T-helper 9 cell (primary cell): ENCODE measurements at places on chromosomes 11 and 22.

DNA sequence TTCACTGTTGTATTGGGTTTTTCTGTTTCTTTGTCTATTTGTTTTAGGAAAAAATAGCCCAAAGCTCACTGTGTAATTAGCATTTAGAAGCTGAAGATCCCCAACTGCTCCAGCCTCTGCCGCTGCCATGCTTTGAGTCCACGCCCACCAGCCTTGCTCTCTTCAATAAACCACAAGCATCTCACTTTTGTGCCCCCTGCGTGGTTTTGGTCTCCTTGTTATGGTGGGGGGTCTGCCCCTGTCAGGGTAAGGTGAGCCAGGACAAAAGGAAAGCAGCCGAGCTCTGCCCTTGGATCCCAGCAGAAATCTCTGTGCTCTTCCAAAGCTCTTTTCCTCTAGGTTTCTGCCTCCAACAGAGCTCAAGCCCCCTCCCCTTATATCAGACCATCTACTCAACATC is 4.2 kb downstream of the SCGB1A1 start:
- no peak for DNase-seq

DNA sequence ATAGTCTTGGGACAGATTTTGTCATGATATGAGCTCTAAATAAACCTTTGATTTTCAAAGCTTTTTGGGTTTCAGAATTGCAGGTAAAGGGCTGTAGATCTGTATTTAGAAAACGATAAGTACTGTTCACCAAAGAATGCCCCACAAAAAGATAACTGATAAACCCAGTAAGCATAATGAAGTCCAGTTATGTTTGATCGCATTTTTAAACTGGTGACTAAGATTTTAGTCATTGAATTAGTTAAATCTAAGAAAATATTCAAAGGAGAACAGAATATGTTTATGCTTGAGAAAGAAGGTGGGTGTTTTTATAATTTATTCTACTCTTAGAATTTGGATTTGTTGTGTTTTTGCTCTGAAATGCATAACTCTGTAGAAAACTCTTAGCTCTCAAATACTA is 11.6 kb downstream of the DEPDC7 start:
- no peak for DNase-seq

- no peak for DNase-seq
Measured at GRCh38 chr11:129536338-129536737, 160.7 kb downstream of the BARX2 start.

GRCh38 chr11:110268441-110268840 is 28.0 kb downstream of the RDX start:
- no peak for DNase-seq

- DNase-seq, result no peak
Measured at GRCh38 chr22:28052825-28053269, 133.8 kb upstream of the PITPNB start.

DNA sequence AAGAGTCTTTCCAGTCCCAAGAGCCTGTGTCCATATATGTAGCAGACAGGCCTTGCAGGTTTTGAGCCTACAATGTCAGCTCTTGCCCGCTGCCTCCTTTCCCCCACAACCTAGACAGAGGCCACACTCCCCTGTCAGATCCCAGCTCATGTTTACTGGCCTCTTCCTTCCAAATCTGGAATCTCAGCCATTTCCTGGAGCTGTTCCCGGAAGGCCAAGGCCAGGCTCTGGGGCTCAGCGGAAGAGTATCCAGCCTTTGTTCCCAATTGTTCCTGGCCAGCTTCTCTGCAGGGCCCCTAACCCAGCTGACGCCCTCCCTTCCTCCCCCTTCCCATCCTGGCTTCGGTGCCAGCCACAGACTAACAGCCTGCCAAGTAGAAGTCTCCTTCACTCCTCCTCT is 1.0 kb upstream of the ROBO4 start:
- DNase-seq, result no peak

GRCh38 chr11:66334605-66335442 is 1.4 kb downstream of the RIN1 start:
- DNase-seq, result no peak

- no peak for DNase-seq
Measured at GRCh38 chr22:38320605-38321402, 3.6 kb upstream of the CSNK1E start.

- DNase-seq, result no peak
Measured at GRCh38 chr11:109784536-109784935, 308.7 kb upstream of the ZC3H12C start.

GRCh38 chr11:39113606-39114005 is 2345.8 kb downstream of the LRRC4C start:
- no peak for DNase-seq

DNA sequence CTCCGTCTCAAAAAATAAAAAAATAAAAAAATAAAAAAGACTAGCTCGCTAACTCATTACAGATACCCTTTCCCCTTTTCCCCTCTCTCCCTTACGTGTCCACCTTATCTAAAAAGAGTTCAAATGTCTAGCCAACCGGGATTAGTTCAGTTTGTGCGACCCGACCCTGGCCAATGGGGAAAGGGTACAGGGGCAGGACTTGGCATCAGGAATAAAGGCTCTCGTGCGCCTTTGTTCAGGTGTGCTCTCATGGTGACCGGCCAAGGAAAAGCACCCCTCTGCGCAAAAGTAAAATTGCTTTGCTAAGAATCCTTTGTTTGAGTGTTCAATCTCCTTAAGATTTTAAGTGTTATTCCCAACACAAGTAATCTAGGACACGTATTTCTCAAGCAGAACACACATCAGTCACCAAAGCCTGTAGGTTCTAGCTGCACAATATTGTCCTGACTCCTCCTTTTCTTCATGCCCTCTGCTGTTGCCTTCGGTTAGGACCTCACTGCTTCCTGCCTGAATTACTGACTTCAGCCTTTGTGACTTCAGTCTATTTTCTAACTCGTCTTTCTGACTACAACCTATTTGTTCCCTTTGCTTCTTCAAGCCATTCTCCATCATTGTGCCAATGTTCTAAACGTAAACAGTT is 20.7 kb upstream of the CECR2 start:
- no peak for DNase-seq

DNA sequence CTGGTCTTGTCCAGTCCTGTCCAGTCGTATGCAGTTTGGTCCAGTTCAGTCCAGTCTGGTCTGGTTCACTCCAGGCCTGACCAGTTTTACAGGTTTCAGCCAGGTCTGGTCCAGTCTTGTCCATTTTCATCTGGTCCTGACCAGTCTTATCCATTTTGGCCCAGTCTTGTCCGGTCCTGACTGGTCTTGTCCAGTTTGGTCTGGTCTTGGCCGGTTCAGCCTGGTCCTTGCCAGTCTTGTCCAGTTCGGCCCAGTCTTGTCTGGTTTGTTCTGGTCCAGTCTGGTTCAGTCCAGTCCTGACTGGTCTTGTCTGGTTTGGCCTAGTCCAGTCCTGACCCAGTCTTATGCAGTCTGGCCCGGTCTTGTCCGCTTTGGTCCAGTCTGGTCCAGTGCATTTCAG is 380.2 kb downstream of the OR4C45 start:
- DNase-seq, result no peak

DNA sequence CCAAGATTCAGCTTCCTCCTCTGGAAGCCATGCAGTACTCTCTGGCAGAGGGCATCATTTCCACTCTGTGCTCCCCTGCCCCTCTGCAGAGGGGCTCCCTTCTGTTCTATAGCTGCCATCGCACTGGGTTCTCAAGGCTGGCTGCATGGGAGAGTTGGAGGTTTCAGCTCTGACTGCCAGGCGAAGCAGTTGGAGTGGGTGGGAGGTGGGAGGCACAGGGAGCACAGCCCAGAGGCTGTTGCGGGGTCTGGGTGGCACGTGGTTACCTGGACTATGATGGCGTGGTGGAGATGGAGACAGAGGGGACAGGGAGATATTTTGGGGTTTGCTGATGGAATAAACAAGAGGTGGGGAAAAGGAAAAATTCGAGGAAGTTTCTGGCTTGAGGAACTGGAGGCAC is 4.8 kb downstream of the PMM1 start:
- DNase-seq, result no peak

DNA sequence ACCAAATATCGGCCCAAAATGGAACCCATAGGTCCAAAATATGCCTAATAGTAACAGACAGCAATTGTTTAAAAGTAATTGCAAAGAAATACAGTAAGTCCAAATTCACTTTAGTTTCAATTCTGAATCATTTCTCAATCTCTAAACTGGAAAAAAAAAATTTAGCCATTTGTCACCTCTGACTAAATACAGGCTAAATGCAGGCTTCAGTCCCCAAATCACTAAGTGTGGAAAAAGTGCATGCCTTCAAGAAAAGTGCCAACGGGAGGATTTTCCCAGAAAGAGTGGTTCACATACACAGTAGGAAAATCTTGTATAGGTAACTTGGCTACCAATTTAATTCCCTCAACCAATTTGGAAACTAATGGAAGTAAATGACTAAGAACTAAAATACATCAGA is 35.7 kb downstream of the SIK3 start:
- DNase-seq, result no peak

- DNase-seq, result no peak
Measured at GRCh38 chr11:110892741-110893285, 180.6 kb upstream of the ARHGAP20 start.

- no peak for DNase-seq
Measured at GRCh38 chr22:46026899-46027210, 49.9 kb upstream of the WNT7B start.

DNA sequence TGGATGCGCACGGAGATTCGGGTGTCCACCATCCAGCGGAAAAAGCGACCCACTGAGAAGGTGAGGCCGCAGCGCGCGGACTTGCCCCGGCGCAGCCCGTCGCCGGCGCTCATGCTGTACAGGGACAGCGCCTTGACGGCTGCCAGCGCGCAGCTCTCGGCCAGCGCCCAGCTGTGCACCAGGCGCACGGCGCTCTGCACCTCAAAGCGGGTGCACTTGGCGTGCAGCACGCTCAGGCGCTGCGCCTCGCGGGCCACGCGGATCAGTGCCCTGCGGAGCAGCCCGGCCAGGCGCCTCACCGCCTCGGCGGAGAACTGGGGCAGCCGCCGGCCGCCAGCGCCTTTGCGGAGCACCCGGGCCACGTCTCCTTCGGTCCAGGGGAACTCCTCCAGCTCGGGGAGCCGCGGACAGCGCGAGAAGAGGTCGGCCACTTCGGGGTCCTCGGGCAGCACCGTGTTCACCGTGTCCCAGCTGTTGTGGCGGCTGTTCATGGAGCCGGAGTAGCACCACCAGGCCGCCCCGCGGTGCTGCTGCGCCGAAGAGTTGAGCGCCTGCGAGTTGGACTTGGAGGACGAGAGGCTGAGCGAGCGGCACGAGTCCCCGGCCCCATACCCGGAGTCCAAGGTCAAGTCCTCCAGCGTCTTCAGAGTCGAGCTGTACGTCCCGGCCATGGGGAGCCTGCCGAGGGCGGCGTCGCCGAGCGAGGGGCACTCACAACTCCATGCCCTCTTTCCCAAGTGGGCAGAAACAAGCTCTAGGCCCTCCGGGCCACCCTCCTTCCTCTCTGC is 703 bp downstream of the ABTB2 start:
- peak; percentile 36 for DNase-seq

- DNase-seq, result no peak
Measured at GRCh38 chr11:5851002-5851401, 6.5 kb downstream of the OR52E8 start.

- peak; percentile 91 for DNase-seq
Measured at GRCh38 chr11:101914738-101915426, at the start of gene CEP126. Gene CEP126, plus strand, starts transcription at chr11:101915010. Its CDS starts 275 bp downstream, at chr11:101915285.

DNA sequence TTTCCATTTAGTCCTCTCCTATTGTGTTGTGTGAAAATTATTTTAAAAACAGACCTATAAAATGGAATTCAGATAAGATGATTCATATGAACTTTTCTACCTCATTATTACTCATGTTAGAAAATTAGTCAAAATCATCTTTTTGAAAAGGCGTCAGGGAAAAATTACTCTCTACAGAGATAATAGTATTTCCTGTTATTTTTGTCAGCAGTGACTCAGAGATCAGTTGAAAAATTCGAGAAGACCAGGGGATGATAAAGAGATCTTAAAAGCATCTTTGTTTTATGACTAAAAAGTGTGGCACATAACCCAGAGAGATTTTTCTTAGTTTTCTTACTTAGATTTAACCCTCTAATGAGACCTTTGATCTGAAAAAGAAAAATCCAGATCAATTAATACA is 157.9 kb upstream of the CARD18 start:
- no peak for DNase-seq

DNA sequence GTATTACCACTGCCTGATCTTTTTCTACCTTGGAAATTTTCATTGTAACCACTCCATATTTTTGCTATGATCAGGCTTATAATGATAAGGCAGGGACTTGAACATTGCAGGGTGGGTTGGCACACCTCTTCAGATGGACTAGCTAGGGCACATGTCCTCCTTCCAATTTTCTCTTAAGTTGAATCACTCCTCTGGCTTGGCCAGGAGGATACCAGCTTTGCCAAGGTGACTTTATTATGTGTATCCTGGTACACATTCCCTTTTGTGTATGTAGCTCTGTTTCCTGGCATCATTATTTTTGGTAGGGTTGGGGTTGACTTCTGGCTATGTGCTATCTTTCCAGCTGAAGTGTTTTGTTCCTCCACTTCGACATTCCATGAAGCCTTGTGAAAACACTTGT is 8.5 kb upstream of the LDLRAD3 start:
- DNase-seq, result no peak

DNA sequence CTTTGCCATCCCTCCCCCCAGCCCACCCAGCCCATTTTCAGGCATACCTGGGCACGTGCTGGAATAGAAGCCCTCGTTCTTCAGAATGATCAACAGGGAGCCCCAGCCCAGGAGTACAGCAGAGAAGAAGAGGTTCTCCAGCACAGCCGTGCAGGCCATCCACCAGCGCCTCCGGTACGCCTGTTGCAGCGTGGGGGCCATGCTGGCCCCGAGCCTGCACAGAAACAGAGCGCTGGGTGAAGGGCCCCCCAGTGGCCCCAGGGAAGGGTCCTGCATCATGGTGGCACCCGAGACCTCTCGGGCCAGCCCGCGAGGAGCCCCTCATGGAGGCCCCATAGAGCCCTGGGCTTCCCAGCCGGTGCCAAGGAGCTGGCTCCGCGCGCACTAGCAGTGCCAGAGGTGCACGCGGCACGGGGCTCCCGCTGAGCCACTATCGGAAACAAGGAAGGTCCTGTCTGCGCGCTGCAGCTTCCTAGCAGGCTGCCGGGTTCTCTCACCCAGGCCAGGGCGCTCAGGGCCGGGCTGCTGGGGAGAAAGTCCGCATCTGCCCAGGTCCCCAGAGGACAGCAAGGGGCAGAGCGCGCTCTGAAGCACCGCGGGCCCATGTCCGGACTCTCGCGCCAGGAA is 1.5 kb downstream of the SLC43A1 start:
- DNase-seq, result peak; percentile 9

GRCh38 chr11:12239396-12239795 is 129.0 kb downstream of the MICAL2 start:
- no peak for DNase-seq

DNA sequence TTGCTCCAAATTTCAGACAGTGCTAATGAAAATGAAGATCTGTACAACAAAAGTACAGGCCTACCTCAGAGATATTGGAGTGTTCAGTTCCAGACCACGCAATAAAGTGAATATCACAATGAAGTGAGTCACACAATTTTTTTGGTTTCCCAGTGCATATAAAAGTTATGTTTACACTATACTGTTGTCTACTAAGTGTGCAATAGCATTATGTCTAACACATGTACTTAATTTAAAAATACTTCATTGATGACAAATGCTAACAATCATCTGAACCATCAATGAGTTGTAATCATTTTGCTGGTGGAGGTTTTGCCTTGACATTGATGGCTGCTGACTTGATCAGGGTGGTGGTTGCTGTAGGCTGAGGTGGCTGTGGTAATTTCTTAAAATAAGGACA is 60.6 kb upstream of the E2F8 start:
- DNase-seq, result no peak

- no peak for DNase-seq
Measured at GRCh38 chr11:8320076-8320475, 56.4 kb upstream of the LMO1 start.

GRCh38 chr22:35766654-35767580 is 49.2 kb downstream of the APOL5 start:
- DNase-seq, result no peak
